ENCODE measurements at places on chromosomes 7 and 10.
A peak's percentile ranks its signal among the peaks of the same experiment; 100 is the strongest.

DNA sequence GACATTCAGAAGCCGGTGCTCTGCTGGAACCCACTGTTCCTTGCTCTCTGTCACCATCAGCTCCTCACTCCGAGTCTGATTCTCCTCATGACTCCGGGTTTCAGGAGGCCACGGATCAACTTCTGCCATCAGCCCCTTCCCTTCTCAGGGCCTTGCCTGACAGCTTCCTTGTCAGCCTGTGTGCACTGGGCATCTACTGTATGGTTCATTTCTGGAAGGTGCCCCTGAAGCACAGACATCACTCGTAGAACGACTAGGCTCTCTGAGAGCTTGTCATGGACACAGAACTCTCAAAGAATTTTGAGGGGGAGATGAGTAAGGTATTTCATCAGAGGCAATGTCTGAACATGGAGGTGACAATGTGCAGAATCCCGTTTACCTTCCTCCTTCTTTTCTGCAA is 396.1 kb downstream of the TNS3 start:
- DNase-seq = no peak

- no peak for DNase-seq
Observed at GRCh38 chr10:98673171-98673782, 226.5 kb upstream of the HPS1 start.

GRCh38 chr7:76069238-76069638 is 21.3 kb downstream of the MDH2 start:
- DNase-seq = peak; percentile 14

- DNase-seq = no peak
Observed at GRCh38 chr7:34740840-34741239, 82.8 kb downstream of the NPSR1 start.

- no peak for DNase-seq
Observed at GRCh38 chr10:63256009-63256773, 123.1 kb downstream of the NRBF2 start.

Measured in erythroblast (primary cell).